Lung (tissue), 17 donors: ENCODE measurements at places on chromosomes 1 and 21. TPM values are rescaled to one million over a fixed set of nuclear protein-coding genes. Genes with fewer than 3 reads are reported as not detected.

Gene CCDC30
- polyA plus RNA-seq = 5.0 TPM

Gene TDRD10
- polyA plus RNA-seq = 12.6 TPM

Gene NPHS2
- polyA plus RNA-seq = not detected

Gene AIRE
- not detected for polyA plus RNA-seq
